ENCODE measurements at places on chromosomes 2 and 18.

DNA sequence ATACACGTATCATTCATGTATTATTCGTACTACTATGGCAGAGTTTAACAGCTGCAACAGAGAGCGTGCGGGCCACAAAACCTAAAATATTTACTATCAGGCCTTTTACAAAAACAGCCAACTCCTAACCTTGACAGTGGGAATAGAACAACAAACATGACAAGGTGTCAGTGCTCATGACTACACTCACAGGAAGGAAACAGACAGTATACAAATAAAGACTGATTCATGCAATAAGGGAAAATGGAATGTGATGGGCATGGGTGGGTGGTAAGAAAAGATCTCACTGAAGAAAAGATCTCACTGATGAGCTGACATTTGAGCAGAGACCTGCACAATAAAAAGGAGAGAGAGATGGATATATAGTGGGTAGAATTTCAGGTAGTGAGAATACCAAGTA lies 347.8 kb downstream of the ALK start:
- no peak for DNase-seq

DNA sequence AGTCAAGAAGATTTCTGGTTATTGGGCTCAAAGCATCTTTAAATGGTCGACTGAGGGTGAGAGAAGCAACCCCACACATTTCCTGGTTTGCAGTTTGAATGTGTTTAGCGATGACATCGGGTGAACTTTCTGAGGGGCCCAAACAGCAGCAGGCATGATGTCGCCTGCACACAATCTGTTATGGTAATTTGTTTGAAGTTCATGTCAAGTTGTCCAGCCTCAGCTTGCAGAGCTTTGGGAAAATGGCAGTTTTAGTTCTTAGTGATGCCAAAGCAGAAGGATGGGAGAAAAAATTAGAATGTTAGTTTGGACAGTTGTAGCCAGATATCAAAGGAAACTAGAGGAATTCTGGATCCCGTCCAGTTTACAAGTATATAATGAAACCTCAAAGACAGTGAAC lies 284.6 kb downstream of the MBD5 start:
- DNase-seq = no peak

GRCh38 chr2:75180476-75180875 lies 18.8 kb downstream of the TACR1 start:
- no peak for DNase-seq

- DNase-seq = no peak
Measured at GRCh38 chr2:144466637-144467036, 53.3 kb downstream of the ZEB2 start.
